ENCODE measurements at places on chromosomes 3 and 15.

- no peak for DNase-seq
- H3K27me3 ChIP-seq, result no peaks in the 10 kb centered on the region
- H3K36me3 ChIP-seq, result no peaks in the 10 kb centered on the region
- peak overlapping the region; percentile 67 for H3K4me3 ChIP-seq
- H3K27ac ChIP-seq, result no peak overlapping the region
- peaks cover 25% of the 10 kb centered on the region for H3K4me1 ChIP-seq
Observed at GRCh38 chr3:56800130-56800831, 1.5 kb downstream of the ARHGEF3 start.

DNA sequence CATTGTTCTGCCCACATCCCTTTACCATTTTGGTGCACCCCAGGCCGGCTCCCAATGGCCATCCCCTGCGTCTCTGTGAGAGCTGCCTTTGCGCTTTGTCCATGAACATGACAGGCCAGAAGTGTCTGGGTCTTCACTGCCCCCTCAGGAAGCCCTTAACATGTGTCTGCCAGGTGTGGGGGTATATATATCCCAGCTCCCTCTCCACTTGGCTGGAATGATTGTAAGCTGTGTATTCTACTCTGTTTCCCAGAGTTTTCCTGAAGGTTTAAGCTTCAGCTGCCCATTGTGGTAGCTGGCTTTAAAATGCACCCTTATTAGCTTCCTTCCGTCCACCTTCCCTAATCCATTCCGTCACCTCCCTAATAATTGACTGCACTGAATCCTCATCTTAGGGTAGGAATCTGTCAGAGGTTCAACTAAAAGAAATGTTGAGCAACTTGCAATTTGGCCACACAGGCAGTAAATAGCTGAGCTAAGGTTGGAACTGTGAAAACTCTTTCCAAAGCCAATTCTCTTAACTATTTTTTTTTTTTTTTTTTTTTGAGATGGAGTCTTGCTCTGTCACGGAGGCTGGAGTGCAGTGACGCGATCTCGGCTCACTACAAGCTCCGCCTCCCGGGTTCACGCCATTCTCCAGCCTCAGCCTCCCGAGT lies 30.4 kb upstream of the UBE2E1 start:
- no peaks in the 10 kb centered on the region for H3K36me3 ChIP-seq
- no peaks in the 10 kb centered on the region for H3K4me1 ChIP-seq

GRCh38 chr3:123687286-123687685 lies 102.4 kb upstream of the HACD2 start:
- peaks cover 84% of the 10 kb centered on the region for H3K4me1 ChIP-seq
- H3K27ac ChIP-seq, result peak overlapping the region; percentile 94
- peaks cover 72% of the 10 kb centered on the region for H3K36me3 ChIP-seq
- no peak overlapping the region for H3K4me3 ChIP-seq
- H3K27me3 ChIP-seq, result no peaks in the 10 kb centered on the region

GRCh38 chr15:67105065-67105951 lies 39.9 kb downstream of the SMAD3 start:
- peak overlapping the region; percentile 61 for H3K27ac ChIP-seq
- no peaks in the 10 kb centered on the region for H3K27me3 ChIP-seq
- peak; percentile 64 for DNase-seq
- no peak overlapping the region for H3K4me3 ChIP-seq
- peaks cover 66% of the 10 kb centered on the region for H3K4me1 ChIP-seq

- H3K27me3 ChIP-seq, result no peaks in the 10 kb centered on the region
- H3K4me3 ChIP-seq, result no peak overlapping the region
- peaks cover 33% of the 10 kb centered on the region for H3K4me1 ChIP-seq
- H3K36me3 ChIP-seq, result no peaks in the 10 kb centered on the region
- no peak for DNase-seq
Observed at GRCh38 chr3:58034738-58035523, 26.7 kb downstream of the FLNB start.

GRCh38 chr15:38975282-38975990 lies 410.8 kb upstream of the RASGRP1 start:
- no peak overlapping the region for H3K4me3 ChIP-seq
- no peak overlapping the region for H3K27ac ChIP-seq
- H3K27me3 ChIP-seq, result no peaks in the 10 kb centered on the region
- DNase-seq, result no peak
- no peaks in the 10 kb centered on the region for H3K4me1 ChIP-seq

DNA sequence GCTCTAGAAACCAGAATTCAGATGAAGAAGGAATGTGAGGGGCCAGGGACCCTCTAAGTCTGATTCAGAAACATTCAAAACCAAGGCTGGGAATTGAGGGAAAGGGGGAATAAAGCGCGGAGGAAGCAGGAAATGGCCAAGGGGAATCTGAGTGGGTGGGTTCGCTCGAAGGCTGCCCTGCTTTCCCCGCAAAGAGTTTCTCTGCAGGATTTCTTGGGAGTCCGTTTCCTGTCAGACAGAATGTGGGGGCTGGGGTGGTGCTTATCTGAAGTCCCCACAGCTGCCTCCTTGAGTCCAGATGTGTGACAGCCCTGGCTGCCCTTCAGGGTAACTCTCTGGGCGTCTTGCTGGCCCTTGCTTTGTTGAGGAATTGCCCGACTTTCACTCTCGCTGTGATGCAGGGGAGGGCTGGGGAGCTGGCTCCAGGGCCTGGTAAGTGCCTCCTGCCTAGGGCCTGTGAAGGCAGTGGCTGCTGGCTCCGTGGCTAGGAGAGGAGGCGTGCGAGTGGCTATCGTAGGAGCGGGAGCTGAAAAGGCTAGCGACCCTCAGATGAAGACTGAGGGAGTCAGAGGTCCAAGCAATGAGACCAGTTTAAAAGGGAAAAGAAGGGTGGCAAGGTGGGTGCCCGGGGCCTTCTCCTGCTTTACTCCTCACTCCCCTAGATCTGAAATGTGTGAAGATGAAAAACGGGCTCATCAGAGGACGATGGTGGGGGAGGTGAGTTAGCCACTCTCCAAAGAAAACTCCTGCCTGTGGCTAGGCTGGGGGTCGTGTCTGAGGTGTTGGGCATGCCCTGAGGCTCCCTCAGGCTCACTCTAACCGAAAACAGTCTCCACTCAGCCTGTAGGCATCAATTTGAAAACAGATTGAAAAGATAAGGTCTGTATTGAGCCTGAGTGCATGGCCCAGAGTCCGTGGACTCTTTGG lies 143.9 kb upstream of the UMPS start:
- no peaks in the 10 kb centered on the region for H3K36me3 ChIP-seq
- H3K27me3 ChIP-seq, result no peaks in the 10 kb centered on the region
- no peak overlapping the region for H3K27ac ChIP-seq

- no peak overlapping the region for H3K27ac ChIP-seq
- H3K4me1 ChIP-seq, result no peaks in the 10 kb centered on the region
- no peak for DNase-seq
Observed at GRCh38 chr3:41265011-41265545, 65.8 kb downstream of the CTNNB1 start.

- peaks cover 37% of the 10 kb centered on the region for H3K4me1 ChIP-seq
- H3K27me3 ChIP-seq, result no peaks in the 10 kb centered on the region
- H3K36me3 ChIP-seq, result no peaks in the 10 kb centered on the region
- no peak overlapping the region for H3K27ac ChIP-seq
- no peak overlapping the region for H3K4me3 ChIP-seq
Observed at GRCh38 chr3:141275032-141275422, 43.4 kb downstream of the PXYLP1 start.

GRCh38 chr3:67509471-67510075 lies 144.8 kb downstream of the SUCLG2 start:
- H3K4me3 ChIP-seq, result no peak overlapping the region
- H3K27ac ChIP-seq, result no peak overlapping the region
- no peak for DNase-seq
- peaks cover 1% of the 10 kb centered on the region for H3K36me3 ChIP-seq
- no peaks in the 10 kb centered on the region for H3K4me1 ChIP-seq
- no peaks in the 10 kb centered on the region for H3K27me3 ChIP-seq

DNA sequence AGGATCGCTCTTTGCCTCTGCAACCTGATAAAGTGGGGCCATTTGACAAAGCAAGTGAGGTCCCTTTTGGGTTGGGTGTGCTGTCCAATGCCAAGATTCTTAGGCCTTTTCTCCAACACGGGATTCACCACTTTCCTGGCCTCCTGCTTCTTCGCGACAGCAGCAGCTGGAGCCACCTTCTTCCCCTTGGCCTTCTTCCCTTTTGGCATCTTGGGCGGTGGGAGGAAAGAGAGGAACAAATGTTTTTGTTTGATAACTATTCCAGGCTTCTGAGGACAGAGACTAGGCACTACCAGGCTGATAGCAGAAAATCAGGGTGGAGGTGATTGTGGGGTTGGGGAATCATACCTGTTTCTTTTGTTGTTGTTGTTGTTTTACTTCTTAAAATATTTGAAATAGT lies 30.0 kb upstream of the FAM81A start:
- no peak overlapping the region for H3K4me3 ChIP-seq
- DNase-seq, result no peak
- no peaks in the 10 kb centered on the region for H3K27me3 ChIP-seq
- no peaks in the 10 kb centered on the region for H3K4me1 ChIP-seq

GRCh38 chr15:31377030-31377429 lies 50.4 kb downstream of the KLF13 start:
- peaks cover 79% of the 10 kb centered on the region for H3K36me3 ChIP-seq
- no peaks in the 10 kb centered on the region for H3K27me3 ChIP-seq
- no peaks in the 10 kb centered on the region for H3K4me1 ChIP-seq
- no peak for DNase-seq

- H3K4me1 ChIP-seq, result no peaks in the 10 kb centered on the region
- no peaks in the 10 kb centered on the region for H3K36me3 ChIP-seq
- DNase-seq, result no peak
- H3K27ac ChIP-seq, result no peak within 1 kb of the TSS
Observed at GRCh38 chr15:74826364-74826819, at the start of gene CPLX3. Gene CPLX3, plus strand, starts transcription at chr15:74826627. Its CDS starts 77 bp downstream, at chr15:74826704.

- no peak overlapping the region for H3K27ac ChIP-seq
- DNase-seq, result no peak
- no peak overlapping the region for H3K4me3 ChIP-seq
Observed at GRCh38 chr15:73001840-73002239, 50.4 kb upstream of the NEO1 start.

GRCh38 chr3:128572644-128573105 lies 77.9 kb downstream of the RPN1 start:
- no peaks in the 10 kb centered on the region for H3K36me3 ChIP-seq
- DNase-seq, result no peak
- H3K27me3 ChIP-seq, result peaks cover 75% of the 10 kb centered on the region
- no peaks in the 10 kb centered on the region for H3K4me1 ChIP-seq
- no peak overlapping the region for H3K4me3 ChIP-seq

DNA sequence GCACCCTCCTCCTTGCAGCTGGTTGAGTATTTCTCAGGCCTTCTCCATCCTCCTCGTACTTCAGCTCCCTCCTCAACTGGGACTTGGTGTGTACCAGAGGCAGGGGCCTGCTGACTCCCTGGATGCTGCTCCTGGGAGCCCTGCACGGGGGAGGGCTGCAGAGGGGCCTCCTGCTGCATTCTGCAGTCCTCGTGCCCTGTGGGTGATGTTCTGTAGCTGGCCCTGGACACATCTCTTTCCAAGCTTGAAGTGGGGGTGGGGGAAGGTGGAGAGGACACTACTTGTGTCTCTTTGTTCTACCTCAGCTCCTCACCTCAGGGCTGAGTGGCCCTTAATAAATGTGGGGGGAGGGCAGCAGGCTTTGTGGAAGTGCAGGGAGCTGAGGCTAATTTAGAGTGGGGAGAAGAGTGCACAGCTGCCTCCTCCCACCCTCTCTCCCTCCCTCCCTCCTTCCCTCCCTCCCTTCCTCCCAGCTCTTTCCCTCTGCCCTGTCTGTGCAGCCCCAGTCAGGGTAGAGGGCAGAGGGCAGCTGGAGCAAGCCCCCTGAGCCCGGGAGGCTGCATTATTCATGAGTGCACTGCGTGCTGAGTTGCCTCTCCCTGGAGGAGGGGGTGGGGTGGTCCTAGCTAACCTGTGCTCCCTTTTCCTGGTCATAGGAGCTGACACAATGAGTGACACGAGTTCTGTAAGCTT lies 3.7 kb upstream of the GRM2 start:
- no peak for DNase-seq
- no peak overlapping the region for H3K4me3 ChIP-seq

DNA sequence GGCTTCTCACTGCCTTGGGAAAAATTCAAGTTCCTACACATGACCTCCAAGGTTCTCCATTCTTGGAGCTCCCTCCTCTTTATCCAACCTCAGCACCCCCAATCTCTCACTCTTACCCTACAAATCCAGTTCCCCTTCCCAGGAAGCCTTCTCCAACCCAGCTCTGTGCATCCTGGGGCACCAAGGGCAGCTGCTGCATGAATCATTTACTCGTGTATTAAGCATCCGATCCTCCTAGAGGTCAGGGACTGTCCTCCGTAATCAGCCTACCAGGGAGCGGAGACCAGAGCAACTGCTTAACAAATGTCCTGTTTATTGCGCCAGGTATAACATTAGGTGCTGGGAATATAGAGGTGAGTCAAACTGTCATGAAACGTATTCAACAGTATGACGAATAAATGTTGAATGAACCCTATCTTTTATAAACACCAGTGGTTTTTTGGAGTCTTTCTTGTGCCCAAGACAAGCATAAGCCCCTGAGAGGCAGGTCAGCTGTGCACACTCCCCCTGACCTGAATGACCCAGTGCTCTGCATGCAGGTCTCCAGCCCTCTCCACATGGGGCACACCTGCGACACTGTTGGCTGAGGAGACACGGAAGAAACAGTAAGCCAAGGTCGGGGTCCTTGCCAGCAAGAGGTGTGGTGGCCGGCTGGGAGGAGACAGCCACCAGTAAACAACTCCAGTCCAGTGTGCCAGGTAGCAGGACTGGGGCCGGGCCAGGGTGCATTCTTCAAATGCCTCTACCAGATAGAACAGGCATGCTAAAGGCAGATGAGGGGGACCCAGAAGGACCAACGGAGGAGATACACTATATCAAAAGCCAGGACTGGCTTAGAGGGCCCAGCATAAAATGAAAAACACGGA lies 27.6 kb downstream of the ANP32A start:
- DNase-seq, result no peak
- H3K4me3 ChIP-seq, result no peak overlapping the region
- no peaks in the 10 kb centered on the region for H3K27me3 ChIP-seq
- H3K27ac ChIP-seq, result no peak overlapping the region
- no peaks in the 10 kb centered on the region for H3K36me3 ChIP-seq

- H3K27ac ChIP-seq, result no peak overlapping the region
- H3K4me1 ChIP-seq, result no peaks in the 10 kb centered on the region
- no peaks in the 10 kb centered on the region for H3K27me3 ChIP-seq
- H3K36me3 ChIP-seq, result no peaks in the 10 kb centered on the region
- H3K4me3 ChIP-seq, result no peak overlapping the region
Observed at GRCh38 chr3:8954938-8955763, 8.1 kb downstream of the RAD18 start.

DNA sequence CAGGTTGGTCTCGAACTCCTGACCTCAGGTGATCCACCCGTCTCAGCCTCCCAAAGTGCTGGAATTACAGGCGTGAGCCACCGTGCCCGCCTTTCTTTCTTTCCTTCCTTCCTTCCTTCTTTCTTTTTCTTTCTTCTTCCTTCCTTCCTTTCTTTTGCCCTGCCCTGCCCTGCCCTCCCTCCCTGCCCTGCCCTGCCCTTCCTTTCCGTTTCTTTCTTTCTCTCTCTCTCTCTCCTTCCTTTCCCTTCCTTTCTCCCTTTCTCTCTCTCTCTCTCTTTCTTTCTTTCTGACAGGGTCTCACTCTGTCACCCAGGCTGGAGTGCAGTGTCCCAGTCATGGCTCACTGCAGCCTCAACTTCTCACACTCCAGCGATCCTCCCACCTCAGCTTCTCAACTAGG lies 74.6 kb downstream of the UMPS start:
- no peaks in the 10 kb centered on the region for H3K4me1 ChIP-seq
- peaks cover 20% of the 10 kb centered on the region for H3K36me3 ChIP-seq
- H3K4me3 ChIP-seq, result no peak overlapping the region
- H3K27ac ChIP-seq, result peak overlapping the region; percentile 18
- no peak for DNase-seq
- H3K27me3 ChIP-seq, result no peaks in the 10 kb centered on the region
